ENCODE measurements at places on chromosomes 16 and 17. TPM values are rescaled to one million over a fixed set of nuclear protein-coding genes. Genes with fewer than 3 reads are reported as not detected.

The DPEP3 gene
- total RNA-seq, result not detected

The SLFN13 gene
- total RNA-seq, result 4.9 TPM

The KRT40 gene
- total RNA-seq, result not detected

The SLC46A1 gene
- 13.2 TPM for total RNA-seq

GRCh38 chr17:81200695-81201580 is 21.8 kb downstream of the CEP131 start:
- no peak for DNase-seq

- DNase-seq, result no peak
Measured at GRCh38 chr17:37261286-37261685, 114.5 kb upstream of the C17orf78 start.

DNA sequence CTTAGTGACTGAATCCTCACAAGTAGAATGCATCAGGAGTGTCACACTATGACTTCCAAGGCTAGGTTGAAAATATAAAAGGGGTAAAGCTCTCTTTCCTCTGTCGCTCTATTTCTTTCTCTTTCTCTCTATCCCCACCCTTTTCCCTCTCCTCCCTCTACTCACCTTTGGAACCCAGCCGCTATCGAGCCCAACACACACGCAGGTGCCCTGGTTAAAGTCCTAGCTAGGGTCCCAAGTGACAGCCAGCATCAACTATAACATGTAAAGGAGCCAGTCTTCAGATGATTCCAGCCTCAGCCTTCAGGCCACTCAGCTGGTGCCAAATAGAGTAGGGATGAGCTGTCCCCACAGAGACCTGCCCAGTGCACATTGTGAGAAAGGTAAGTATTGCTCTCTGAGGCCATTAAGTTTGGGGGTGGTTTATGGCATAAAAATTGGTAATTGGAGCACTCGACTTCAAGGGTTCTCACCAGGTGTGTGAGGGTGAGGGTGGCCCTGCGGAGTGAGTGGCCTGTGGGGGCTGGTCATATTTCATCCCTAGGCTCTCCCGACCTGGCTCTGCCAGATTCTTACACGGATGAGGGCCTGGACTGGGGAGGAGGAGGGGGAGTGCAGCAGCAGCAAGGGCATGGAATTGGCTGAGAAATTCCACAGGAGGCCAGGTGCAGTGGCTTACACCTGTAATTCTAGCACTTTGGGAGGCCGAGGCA is 14.9 kb upstream of the C16orf54 start:
- DNase-seq, result no peak

GRCh38 chr17:1735418-1735817 is 7.3 kb upstream of the SERPINF2 start:
- DNase-seq, result no peak

DNA sequence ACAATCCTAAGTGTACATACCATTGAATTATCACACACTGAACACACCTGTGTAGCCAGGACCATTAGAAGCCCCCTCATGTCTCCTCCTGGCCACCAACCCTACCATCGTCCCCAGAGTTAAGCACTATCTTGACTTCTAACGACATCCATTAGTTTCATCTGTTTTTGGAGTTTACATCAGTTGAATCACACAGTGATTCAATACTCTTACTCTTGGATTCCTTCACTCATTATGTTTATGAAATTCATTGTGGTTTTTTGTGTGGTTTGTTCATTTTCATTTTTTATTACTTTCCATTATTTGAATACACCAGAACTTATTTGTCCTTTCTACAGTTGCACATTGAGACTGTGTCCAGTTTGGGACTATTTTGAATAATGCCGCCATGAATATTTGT is 13.6 kb downstream of the DRC7 start:
- DNase-seq, result peak; percentile 0

GRCh38 chr16:3443108-3444031 is at the start of the genes NAA60 and ZNF597:
Gene NAA60 (plus strand): TSS chr16:3443680. CDS start chr16:3476228, 32,548 bp downstream.
Gene ZNF597 (minus strand): TSS chr16:3443504. CDS start chr16:3443153, 351 bp downstream.
- DNase-seq, result no peak

DNA sequence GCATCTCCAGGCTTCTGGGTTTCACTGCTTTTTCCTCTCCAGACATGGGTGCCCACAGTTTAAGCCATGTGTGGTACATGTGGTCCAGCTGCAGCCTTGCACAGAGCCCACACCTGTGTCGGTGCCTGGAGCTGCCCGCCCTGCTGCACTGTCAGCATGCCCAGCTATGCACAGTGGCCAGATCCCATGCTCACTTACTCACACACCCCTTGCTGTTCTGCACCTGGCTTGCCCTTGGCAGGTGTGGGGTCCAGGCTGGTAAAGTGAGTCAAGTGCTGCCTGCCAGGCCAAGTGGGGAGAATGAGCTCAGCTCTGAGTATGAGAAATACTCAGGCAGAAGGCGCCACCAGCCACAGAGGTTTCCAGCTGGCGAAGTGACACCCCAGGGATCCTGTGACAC is 739.9 kb downstream of the CDH11 start:
- no peak for DNase-seq

DNA sequence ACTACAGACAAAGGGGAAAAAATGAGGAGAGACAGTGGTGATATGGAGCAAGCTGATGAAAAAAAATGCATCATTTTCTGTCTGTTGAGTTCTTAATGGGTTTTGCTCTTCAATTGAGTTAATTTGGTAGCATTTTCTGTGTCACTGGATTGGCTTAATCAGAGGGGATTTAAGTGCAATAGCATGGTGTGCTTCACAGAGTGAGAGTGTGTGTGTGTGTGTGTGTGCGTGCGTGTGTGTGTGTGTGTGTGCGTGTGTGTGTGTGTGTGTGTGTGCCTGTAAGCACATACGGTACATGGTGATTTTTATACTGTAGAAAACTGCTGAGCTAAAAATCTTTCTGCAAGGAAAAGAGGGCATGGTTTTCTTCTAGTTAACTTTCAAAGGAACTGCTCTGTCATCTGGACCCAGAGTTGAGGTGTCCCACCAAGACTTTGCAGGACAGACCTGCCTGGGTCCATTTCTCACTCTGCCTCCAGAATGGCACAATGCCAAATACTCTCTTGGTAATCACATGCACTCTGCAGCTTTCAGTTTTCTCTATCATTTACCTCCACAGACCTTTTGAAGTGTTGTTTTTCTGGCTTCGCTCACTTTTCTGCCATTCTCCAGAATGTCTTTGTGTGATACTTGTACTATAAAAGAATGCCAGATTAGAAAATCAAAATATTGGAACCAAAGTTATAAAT is 952.6 kb upstream of the SOX9 start:
- no peak for DNase-seq

DNA sequence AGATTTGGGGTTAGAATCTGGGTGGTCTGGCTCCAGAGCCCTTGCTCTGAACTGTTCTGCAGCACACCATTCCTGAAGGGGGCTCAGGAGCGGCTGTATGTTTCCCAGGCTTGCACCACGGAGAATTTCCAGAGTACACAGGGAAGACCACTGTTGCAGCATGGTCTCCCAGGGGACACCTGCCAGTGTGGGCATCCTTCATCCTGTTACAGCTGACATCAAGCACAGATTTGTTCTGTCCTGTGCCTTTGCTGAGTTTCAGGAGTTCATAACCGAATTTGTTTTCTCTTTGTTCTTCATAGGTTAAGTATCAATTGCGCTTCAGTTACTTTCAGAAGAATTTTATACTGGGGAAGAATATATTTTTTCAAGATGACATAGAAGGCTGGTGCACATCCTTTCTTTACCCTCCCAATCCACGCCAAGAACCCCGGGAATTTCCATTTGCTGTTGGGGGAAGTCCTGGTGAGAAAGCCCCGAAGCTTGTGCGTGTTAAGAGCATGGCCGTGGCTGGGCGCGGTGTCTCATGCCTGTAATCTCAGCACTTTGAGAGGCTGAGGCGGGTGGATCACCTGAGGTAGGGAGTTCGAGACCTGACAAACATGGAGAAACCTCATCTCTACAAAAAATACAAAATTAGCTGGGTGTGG is 26.3 kb upstream of the ABCA3 start:
- DNase-seq, result no peak

GRCh38 chr17:64779376-64780095 is 117.4 kb upstream of the SMURF2 start:
- no peak for DNase-seq

GRCh38 chr17:29596811-29597210 is 3.9 kb downstream of the ANKRD13B start:
- peak; percentile 75 for DNase-seq

DNA sequence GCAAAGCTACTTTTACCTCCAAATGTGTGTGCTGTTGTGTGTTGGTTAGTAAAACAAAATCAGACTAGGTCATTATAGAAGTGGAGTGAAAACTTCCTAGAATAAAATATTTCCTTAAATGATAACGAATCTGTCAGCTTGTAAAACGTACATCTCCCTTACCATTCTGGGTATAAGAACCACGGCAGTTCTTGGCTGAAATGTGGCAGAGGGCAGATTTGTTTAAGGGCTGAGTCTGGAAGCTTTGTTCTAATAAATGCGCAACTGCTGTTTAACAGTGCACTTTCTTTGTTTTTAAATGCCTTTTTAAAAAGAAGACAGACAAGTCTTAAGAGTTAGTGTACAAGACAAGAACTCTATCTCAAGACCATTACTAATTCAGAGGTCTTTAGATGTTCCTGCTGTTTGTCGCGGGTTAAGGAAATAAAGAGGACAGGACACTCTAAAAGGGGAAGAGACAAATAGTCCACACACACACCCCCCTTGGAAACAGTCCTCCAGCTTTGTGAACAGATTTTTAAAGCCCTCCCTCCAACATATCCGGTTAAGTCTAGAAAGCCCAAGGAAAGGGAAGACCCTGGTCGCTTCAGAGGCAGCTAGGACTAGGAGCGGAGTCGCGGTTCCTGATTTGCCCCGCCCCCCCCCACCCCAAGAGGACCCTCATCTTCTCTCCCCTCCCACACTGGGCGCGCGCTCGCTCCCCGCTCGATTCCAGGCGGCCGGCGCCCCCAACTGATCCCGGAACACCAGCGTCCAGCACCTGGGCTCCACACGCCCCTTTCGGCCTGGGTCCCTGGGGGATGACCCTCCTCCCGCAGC is 658 bp downstream of the SYNRG start:
- no peak for DNase-seq

DNA sequence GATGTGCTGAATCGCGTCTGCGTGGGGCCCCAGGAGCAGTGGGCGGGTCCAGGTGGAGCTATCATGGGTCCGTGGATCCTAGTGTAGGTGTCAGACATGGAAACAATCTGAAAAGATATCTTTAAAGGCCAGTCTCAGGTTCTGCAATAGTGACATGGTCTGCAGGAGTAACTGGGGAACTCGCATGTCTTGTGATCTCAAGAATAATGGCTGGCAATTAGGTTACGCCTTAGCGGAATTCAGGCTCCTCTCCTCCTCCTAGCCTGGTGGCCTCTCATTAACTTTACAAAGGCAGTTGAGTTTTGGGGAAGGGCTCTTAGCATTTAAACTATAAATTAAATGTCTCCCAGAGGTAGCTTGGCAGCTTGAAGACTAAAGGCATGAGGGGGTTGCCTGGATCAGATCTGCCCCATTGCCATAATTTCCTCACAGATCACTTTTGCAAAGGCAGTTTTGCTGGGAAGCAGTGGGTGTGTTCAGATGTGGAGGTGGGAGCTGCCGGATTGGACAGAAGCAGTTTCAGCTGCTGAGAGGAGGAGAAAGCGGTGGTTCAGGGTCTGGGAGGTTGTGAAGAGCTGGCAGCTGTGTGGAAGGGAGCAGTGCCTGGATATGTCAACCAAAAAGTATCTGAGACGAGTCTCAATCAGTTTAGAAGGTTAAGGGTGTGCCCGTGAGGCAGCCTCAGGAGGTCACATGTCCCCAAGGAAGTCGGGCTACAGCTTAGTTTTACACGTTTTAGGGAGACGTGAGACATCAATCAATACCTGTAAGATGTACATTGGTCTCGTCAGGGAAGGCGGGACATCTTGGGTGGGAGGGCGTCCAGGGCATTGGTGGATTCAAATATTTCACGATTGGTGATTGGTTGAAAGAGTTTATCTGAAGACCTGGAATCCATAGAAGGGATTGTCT is 2.7 kb downstream of the TBCD start:
- peak; percentile 26 for DNase-seq

DNA sequence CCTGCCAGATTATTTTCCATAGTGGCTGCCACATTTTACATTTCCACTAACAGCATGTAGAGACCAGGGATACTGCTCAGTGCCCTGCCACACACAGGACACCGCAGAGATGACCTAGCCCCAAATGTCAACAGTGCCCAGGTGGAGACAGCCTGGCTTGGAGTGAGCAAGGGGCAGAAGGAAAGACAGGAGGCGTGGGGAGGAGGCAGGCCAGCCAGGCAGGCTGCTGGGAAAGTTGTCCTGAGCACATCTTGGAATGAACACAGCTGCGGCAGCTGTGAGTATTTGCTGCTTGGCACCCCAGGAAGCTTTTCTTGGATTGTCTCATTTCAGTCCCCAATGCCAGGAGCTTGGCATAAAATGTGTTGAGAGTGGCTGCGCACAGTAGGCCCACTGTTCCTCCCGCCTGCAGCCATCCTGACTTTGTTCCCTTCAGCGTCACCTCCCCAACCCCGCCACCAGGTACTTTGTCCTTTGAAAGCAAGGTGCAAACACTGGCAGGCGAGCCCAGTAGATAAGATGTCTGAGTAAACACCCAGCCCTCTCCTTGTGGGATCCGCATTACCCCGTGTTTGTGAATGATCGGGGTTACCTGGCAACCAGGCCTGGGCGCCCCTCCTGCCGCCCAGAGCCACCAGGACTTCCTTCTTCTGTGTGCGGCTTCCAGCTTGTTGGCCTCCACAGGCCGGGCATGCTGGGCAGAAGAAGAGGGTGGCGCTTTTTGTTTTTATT is 114.0 kb downstream of the CMIP start:
- DNase-seq, result no peak

DNA sequence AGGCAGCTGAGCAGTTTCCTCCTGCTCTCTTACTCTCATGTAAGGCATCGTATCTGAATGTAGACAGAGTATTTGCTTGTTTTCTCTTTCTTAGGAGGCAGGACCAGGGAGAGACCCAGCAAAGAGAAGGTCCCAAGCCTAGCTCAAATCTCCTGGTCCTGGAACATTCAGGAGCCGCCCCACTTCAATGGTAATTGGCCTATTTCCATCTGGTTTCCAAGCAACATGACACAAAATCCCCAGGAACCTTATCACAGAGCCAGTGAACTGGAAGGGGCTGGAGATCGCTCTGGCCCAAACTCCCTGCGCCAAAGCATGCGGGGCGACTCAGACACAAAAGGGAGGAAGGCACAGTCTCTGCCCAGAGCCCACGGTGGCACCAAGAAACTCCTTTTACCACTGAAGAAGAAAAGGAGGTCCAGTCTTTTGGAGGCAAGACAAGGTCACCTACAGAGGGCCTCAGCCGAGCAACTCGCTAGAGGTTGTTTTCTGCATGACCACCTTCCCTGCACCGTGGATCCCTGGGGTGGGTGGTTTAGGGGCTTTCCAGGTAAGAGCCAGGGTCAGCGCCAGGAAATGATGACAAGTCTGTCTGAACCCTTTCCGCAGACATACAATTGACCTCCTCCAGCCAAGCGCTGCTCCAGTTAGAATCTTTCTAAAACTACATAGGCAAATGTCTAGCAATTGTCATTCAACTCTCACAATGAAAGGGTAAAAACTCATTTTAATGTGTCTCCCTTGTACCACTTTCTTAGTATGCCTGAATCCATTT is 394.7 kb downstream of the SOX9 start:
- DNase-seq, result no peak

DNA sequence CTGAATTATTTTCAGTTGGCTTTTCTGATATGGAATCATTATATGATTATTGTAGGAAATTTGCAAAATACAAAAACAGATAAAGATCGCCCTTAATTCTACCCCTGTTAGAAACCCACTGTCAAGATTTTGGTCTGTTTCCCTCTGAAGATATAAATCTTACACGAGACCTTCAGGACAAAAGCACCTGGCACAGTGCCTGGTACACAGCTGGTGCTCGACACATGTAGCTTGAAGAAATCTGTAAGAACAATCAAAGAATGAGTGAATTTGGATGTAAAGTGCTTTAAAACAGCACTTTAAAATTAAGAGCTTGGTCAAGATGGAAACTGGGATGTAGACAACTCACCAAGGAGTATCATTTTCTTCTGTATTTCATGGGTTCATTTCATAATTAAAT is 181.1 kb downstream of the C16orf78 start:
- DNase-seq, result no peak

GRCh38 chr17:44333371-44333770 is 8.7 kb upstream of the SLC25A39 start:
- DNase-seq, result no peak
